KG1 (cell line): ENCODE measurements at places on chromosomes 1 and 21.

GRCh38 chr1:25996966-25997827 is 666 bp downstream of the PAFAH2 start:
- DNase-seq, result peak; percentile 38

- DNase-seq, result no peak
Measured at GRCh38 chr1:90154711-90155110, 159.8 kb downstream of the ZNF326 start.

- DNase-seq, result no peak
Measured at GRCh38 chr1:6008084-6008415, 15.8 kb upstream of the NPHP4 start.

DNA sequence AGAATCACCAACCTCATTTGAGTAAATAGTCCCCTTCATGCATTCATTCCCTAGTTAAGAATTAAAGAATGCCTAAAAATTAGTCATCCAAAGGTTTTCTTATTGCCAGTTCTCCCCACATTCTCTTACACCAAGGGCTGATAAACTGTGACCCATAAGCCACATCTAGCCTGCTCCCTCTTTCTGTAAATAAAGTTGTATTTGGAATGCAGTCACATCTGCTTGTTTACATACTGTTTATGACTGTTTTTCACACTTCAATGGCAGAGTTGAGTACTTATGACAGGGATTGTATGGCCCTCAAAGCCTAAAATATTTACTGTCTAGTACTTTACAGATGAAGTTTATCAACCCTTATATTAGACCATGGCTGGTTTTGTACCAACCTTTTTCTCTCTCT is 16.1 kb upstream of the DYRK1A start:
- DNase-seq, result no peak

DNA sequence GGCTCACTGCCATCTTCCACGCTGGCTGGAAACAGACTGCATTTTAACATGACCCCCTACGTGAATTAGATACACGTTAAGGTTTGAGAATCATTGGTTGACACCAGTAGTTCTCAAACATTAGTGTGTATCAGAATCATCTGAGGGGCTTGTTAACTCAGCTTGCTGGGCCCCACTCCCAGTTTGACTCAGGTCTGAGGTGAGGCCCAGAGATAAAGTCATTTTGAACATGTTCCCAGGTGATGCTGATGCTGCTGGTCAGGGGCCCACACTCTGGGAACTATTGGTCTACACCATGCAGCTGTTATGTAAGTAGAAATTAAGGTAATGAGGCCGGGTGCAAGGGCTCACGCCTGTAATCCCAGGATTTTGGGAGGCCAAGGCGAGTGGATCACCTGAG is 1.3 kb downstream of the LSM10 start:
- DNase-seq, result no peak

- DNase-seq, result peak; percentile 4
Measured at GRCh38 chr1:176559878-176560277, 96.9 kb downstream of the PAPPA2 start.

GRCh38 chr1:81125672-81126071 is 675.1 kb upstream of the ADGRL2 start:
- no peak for DNase-seq

- no peak for DNase-seq
Measured at GRCh38 chr21:45393833-45394638, 10.9 kb upstream of the COL18A1 start.

- DNase-seq, result no peak
Measured at GRCh38 chr1:94719926-94720793, 100.0 kb upstream of the SLC44A3 start.

DNA sequence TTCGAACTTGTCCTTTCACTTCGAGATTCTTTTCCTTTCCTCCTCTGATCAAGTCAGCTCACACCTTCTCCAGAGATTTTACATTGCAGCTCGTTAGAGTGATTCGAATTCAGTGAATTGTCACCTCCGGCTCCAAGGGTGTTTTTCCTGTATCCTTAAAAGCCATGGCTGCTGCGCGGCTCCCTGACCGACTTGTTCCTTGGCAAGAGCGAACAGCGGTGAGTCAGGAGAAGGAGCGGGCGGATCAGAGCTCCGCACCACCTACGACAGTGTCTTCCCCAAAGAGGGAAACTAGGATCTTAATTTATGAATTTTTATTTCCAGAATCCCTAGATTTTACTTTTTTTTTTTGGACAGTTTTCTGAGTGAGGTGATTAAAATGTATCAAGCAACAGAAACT is 204.4 kb upstream of the ADGRL2 start:
- DNase-seq, result no peak

DNA sequence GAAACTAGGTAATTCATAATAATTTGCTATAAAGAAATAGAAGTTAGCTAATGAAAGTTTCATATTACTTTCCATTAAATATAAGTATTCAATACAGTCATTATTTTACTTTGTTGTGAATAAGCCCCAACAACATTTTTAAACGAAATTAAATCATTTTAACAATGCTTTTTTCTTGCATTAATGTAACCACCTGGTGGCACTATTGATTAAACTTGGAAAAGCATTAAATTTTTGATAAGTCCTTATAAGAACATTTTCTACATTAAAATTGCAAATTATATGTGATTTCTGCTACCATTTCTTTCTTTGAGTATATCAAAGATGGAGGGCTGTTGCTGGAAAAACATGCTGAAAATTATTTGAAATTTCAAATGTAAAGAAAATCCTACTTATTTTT is 918.8 kb upstream of the TMPRSS15 start:
- no peak for DNase-seq

- DNase-seq, result no peak
Measured at GRCh38 chr1:44263568-44264450, 50.5 kb downstream of the DMAP1 start.

DNA sequence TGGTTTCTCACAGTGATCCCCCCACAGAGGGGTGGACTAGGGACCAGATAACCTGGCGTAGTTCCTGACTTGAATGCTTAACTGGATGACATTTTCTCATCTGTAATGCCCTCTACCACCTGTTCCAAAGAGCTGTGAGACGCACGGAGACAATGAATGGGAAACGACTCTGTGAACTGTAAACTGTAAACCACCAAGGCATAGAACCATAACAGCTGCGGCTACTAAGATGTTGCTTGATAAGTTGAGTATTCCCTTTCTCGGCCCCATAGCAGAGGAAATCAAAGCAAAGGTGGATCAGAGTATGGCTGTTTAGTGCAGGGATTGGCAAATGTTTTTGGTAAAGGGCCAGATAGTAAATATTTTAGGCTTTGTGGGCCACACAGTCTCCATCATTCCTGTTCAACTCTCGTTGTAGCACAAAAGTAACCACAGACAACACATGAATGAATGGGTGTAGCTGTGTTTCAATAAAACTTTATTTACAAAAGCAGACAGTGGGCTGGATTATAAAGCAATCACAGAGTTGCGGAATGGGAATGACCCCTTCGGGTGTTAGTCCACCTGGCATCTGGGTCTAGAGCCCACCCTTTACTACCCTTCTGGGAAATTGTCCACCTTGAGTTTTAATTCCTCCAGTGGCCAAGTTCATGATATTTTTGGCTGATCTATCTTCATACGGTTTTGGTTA is 315.2 kb downstream of the RPS6KC1 start:
- DNase-seq, result no peak

DNA sequence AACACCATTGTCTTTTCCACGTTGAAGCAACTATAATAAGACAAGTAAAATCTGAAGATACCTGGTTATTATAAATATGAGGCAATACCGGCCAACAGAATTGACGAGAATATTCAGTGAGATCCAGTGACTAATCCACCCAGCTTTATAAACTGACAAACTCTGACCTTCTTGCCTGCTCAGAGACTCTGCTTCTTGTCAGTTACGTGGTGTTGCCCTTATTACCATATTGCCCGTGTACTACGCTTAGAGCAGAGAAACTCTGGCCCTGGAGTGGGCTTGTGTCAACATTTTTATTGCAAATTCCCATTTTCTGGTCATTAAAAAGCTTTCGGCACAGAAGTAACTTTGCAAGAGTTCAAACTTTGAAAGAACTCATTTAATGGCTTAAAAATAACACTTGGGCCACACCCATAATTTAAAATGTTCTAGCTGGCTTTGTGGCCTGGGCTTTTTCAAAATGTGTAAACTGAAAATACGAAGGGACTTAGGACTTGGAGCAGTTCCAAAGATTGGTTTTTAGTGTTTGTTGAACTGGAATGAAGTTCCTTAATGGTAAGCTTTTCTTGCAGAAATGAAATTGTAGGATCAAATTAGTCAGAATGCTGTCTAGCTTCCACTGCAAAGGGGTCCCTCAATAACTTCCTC is 266.2 kb downstream of the LMO4 start:
- no peak for DNase-seq

DNA sequence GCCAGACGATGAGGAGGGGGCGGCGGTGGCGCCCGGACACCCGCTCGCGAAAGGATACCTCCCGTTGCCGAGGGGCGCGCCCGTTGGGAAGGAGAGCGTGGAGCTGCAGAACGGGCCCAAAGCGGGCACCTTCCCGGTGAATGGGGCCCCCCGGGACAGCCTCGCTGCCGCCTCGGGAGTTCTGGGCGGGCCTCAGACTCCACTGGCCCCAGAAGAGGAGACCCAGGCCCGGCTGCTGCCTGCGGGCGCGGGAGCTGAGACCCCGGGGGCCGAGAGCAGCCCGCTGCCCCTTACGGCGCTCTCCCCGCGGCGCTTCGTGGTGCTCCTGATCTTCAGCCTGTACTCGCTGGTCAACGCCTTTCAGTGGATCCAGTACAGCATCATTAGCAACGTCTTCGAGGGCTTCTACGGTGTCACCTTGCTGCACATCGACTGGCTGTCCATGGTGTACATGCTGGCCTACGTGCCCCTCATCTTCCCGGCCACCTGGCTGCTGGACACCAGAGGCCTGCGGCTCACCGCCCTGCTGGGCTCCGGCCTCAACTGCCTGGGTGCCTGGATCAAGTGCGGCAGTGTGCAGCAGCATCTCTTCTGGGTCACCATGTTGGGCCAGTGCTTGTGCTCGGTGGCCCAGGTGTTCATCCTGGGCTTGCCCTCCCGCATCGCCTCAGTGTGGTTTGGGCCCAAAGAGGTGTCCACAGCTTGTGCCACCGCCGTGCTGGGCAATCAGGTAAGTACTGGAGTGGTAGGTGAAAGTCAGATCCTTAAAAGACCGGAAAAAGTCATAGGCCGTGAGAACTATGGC is 588 bp downstream of the FLVCR1 start:
- no peak for DNase-seq

- DNase-seq, result no peak
Measured at GRCh38 chr1:223667484-223668182, 2.1 kb upstream of the CAPN8 start.

DNA sequence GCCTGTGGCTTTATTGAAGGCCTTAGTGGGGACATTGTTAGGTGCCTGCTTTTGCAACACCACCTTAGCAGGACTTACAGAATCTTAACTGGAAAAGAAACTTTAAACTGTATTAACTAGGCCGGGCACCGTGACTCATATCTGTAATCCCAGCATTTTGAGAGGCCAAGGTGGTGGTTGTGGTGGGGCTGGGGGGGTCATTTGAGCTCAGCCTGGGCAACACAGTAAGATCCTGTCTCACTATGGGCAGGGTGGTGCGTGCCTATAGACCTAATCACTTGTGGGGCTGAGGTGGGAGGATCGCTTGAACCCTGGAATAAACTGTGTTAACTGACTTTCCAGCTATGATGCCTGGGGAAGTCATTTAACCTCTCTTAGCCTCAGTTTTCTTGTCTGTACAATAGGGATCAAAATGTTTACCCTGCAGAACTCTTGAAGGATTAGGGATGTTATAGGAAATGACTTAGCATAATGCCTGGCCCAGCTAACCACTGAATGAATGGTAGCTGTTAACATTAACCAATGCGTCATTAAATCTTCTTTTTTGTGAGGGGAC is 39.5 kb downstream of the IER5 start:
- DNase-seq, result no peak

DNA sequence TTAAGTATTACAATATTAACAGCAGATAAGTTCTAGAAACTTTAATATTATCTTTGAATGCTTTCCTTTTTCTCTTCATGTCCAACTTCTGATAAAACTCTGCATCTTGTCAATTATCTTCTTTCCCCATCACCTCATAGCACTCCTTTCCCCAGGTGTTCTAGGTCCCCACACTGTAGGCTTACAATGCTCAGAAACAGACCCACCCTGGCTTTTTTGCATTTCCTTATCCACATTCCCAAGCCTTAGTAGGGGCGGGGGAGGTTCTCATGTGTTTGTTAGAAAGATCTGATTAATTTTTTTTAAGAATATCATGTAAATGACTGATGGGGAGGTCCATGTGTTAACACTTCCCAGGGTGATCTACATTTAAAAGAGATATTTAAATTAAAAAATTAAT is 63.9 kb downstream of the PLPPR4 start:
- no peak for DNase-seq

- DNase-seq, result no peak
Measured at GRCh38 chr1:210397252-210397651, 68.5 kb downstream of the HHAT start.

GRCh38 chr1:104466068-104466467 is 716.4 kb downstream of the AMY1C start:
- DNase-seq, result no peak

DNA sequence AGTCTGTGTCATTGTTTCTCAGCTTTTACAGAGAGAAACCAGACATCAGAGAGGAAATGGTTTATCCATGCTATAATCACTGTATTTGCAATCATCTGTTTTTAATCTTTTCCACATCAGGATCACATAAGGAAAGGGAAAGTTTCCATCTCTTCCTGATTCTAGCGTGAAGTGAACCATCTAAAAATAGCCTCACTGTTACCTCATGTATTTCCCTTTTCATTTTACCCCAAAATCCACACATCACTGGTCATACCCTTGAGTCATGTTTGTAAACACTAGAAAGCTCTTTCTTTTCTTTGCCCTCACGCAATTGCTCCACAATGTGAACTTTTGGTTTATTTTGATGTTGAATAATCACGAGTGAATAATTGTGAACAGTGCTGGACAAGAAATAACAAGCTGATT is 146.0 kb downstream of the PLA2G4A start:
- no peak for DNase-seq

GRCh38 chr1:61322008-61322744 is 239.8 kb downstream of the NFIA start:
- DNase-seq, result no peak

- DNase-seq, result no peak
Measured at GRCh38 chr1:44315521-44315920, 39.5 kb downstream of the ERI3 start.

DNA sequence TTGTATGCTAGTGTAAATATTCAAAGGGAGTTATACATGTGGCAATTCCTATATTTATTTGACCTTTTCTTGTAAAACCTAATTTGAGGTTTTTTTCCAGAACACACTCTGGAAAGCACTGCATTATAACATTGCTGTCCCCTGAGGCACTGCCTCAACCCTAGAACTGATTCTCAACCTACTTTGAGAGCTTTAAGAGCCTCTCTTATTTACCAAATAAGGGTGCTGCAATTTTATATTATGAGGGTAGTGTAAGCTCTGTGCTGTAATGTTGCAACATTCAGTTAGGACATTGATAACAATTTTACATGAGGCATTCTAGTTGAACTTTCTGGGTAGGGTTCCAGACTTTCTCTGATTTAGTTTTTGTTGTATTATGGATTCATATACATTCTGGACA is 302.2 kb upstream of the DEPDC1 start:
- DNase-seq, result no peak

DNA sequence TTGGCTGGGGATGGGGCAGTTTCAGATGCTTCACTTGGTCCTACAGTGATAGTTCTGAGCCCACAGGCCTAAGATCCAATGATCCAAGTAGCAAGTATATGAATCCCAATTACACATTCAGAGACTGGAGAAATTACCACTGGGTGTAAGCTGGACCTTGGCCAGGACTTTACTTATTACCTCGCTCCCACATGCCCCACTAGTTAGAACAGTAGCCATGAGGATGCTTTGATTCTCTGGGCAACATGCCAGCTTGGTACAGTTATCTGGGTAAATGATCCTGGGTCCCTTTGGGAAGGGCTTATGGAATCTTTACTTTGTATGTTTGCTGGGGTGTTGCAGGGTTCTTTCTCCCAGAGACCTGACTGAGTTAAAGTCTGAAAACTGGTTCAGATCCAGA is 5.0 kb upstream of the FCAMR start:
- DNase-seq, result no peak
